Aorta (tissue), 5 donors: ENCODE measurements at places on chromosomes 6 and 20. TPM values are rescaled to one million over a fixed set of nuclear protein-coding genes. Genes with fewer than 3 reads are reported as not detected.

Gene MUC21
- not detected for total RNA-seq

Gene FOXS1
- 10.0 TPM for total RNA-seq

Gene FABP7
- not detected for total RNA-seq

Gene DZANK1
- total RNA-seq: 2.3 TPM

Gene VSX1
- total RNA-seq: not detected

Gene CFB
- total RNA-seq: 56.7 TPM

DNA sequence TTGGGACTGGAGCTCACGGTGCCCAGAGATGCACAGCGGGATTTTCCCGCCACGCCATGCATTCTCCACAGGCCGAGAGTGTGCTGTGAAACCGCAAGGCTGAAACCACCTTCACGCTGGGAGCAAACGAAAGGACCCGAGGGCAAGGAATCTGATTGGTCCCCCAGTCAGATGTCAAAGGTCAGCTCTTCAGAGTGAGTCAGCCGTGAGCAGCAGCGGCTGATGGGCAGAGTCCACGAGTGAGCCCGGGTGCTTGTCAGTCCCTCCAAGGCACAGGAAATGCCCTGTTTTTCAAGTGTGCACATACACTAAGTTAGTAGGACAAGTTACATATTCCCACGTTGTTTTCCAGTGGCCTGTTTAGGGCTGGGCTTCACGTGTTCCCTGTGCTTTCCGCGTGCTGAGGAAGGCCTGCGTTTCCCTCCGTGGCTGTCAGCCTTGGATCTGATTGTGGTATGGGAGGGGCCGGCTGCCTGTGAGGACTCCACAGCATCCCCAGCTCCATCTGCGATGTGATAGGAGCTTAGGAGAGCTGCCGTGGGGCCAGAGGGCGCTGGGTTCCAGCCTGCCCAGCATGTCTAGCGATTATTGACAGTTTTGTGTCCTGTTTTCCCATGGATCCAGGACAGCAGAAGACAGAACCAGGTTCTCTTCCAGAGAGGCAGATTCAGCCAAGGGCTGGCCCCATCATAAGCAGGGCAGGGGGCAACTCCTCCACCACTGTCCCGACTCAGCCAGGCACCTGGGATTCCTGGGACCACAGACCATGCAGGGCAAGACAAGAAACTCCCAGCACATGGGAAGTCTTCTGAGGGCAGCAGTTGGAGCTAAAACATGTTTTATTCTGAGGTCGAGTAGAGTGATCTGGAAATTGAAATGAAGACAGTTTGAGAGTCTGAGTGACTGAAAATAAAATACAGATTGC, 38.2 kb upstream of the FRMD1 start:
- no peak for DNase-seq
- no peaks in the 10 kb centered on the region for H3K36me3 ChIP-seq
- H3K4me1 ChIP-seq: no peaks in the 10 kb centered on the region
- H3K4me3 ChIP-seq: no peak overlapping the region
- no peak overlapping the region for H3K27ac ChIP-seq

DNA sequence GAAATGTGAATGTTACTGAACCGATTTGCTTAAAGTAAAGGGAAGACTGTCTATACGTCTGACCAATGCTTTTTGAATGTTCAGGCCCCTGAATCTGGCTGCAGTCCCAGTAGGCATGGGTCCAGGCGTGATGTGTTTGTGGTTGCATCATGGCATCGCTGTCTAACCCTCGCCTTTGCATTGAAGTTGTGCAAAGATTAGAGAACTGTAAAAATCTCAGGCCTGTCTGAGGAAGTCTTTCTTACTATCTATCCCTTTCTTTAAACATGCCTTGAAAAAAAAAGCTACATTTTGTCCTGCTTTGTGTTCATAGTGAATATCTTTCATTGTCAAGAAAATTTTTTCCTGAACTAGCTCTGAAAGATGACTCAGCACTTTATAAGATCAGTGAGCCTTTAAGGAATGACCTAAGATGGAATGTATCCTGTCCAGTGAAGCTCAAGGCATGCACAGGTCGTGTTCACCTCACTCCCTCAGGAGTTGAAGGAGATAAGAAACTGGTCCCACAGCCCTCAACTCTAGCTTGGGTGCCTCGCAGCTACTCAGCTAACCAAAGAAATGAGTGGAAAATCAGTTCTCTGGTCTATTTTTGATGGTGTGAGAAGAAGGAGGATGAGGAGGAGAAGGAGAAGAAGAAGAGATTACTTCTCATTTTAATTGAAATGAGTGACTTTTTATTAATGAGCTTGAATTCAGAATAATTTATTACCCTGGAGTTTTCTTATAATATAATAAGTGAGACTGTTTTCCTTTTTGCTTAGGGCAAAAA, 48.6 kb downstream of the TPD52L1 start:
- H3K4me3 ChIP-seq: no peak overlapping the region
- H3K27me3 ChIP-seq: peaks cover 2% of the 10 kb centered on the region
- no peak overlapping the region for H3K27ac ChIP-seq
- DNase-seq: peak; percentile 81

- H3K4me1 ChIP-seq: no peaks in the 10 kb centered on the region
- no peak overlapping the region for H3K27ac ChIP-seq
- no peak overlapping the region for H3K4me3 ChIP-seq
- DNase-seq: peak; percentile 57
- H3K36me3 ChIP-seq: no peaks in the 10 kb centered on the region
These were observed 5.9 kb upstream of the C20orf144 start for GRCh38 chr20:33656010-33656782.

GRCh38 chr6:136647363-136647852, 97.2 kb upstream of the MAP7 start:
- peak overlapping the region; percentile 92 for H3K27ac ChIP-seq
- H3K27me3 ChIP-seq: no peaks in the 10 kb centered on the region
- no peaks in the 10 kb centered on the region for H3K36me3 ChIP-seq
- no peak for DNase-seq

GRCh38 chr6:148596891-148597455, 149.9 kb upstream of the UST start:
- H3K27ac ChIP-seq: no peak overlapping the region
- no peak overlapping the region for H3K4me3 ChIP-seq
- H3K36me3 ChIP-seq: no peaks in the 10 kb centered on the region
- DNase-seq: no peak
- H3K4me1 ChIP-seq: no peaks in the 10 kb centered on the region
- no peaks in the 10 kb centered on the region for H3K27me3 ChIP-seq

DNA sequence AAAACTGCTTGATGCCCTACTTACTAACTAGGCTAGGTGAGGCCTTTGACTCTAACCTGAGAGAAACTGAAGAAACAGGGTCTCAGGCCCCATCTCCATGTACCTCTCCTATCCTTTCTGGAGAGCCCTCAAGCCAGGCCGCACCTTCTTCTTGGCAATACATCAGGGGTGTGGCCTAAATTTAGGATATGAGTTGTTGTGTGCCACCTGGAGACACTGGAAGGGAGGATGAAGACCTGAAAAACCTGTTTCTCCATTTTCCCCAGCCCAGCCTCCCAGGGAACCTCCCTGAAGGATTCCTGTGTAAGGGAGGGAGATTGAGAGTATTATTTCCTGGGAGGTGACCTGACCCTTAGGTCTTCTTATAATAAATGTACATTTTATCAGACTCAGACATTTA, 3.1 kb downstream of the LY6G6D start:
- no peaks in the 10 kb centered on the region for H3K36me3 ChIP-seq
- no peak overlapping the region for H3K27ac ChIP-seq
- H3K4me3 ChIP-seq: no peak overlapping the region
- no peak for DNase-seq
- H3K4me1 ChIP-seq: no peaks in the 10 kb centered on the region

- no peak overlapping the region for H3K4me3 ChIP-seq
- peak; percentile 90 for DNase-seq
- H3K27me3 ChIP-seq: no peaks in the 10 kb centered on the region
- peaks cover 4% of the 10 kb centered on the region for H3K36me3 ChIP-seq
- no peaks in the 10 kb centered on the region for H3K4me1 ChIP-seq
These were observed 61.2 kb downstream of the IGF2R start for GRCh38 chr6:160030103-160030502.

DNA sequence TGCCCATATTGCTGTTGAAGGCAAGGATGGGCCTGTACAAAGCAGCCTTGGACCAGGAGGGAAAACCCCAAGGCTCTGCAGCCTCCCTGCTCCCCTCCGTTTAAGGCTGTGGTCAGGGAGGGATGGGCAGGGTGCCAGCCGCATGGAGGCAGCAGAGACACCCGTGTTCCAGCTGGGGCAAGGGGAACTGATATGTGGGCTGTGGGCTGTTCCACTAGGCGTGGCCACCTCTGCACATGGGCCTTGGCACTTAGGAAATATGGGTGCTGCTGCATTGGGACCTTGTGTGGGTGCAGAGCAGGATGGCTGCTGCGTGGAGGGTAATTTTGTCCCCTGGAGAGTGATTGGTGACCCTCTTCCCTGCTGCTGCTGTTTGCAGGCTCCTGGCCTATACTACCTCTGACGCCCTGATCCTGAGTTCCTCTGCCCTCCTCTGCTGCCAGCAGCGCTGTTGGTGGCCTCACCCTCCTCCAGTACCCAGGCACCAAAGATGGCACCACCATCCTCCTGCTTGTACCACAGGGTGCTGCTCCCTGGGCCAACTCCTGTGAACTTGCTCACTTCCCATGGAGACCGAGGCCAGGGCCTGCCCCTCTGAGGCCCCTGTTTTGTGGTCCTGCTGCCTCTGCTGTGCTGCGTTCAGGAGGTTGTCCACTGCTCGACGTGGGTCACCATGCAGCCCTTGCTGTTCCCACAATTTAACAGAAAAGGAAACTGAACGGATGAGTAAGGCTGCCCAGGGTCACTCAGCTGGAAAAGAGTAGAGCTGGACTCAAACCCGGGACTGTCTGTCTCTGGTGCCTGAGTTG, 35.3 kb downstream of the PANK2 start:
- DNase-seq: no peak
- H3K36me3 ChIP-seq: peaks cover 2% of the 10 kb centered on the region
- H3K27ac ChIP-seq: no peak overlapping the region
- no peak overlapping the region for H3K4me3 ChIP-seq
- no peaks in the 10 kb centered on the region for H3K4me1 ChIP-seq
- no peaks in the 10 kb centered on the region for H3K27me3 ChIP-seq

DNA sequence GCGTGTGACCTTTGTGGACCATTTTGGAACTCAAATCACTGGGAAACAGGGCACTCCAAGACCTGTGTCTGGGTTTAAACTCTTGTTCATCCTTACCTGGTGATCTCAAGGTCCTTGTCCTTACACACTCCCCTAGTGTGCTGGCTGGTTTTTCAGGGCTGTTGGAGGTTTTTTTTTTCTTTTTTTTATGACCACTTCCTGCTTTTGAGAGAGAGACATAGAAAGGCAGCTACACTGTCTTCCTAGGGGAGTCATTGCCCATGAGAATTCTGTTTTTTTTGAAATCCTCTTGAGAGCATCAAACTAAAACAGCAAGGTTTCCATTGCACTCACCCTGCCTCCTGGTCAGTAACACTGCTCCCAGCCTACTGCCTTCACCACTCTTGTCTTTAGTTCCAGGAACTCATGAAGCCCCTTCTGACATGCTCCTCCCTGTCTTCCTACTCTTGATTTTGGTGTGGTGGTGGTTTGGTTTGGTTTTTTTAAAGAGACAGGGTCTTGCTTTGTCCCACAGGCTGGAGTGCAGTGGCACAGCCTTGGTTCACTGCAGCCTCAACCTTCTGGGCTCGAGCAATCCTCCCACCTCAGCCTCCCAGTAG, 28.6 kb downstream of the PRPH2 start:
- H3K4me3 ChIP-seq: no peak overlapping the region
- no peak overlapping the region for H3K27ac ChIP-seq
- no peaks in the 10 kb centered on the region for H3K27me3 ChIP-seq
- no peaks in the 10 kb centered on the region for H3K4me1 ChIP-seq
- H3K36me3 ChIP-seq: peaks cover 5% of the 10 kb centered on the region
- no peak for DNase-seq

DNA sequence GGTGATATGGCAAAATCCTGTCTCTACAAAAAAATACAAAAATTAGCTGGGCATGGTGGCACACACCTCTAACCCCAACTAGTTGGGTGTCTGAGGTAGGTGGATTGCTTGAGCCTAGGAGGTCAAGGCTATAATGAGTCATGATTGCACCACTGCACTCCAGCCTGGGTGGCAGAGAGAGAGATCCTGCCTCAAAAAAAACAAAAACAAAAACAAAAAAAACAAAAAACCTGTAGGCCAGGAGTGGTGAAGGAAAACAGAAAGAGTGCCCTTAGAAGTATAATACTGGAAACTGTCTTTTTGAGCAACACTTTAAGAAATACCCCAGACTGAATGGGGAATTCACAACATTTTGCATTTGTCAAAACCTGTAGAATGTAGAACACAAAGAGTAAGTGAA, 85.3 kb downstream of the JARID2 start:
- H3K27ac ChIP-seq: no peak overlapping the region
- no peaks in the 10 kb centered on the region for H3K36me3 ChIP-seq
- DNase-seq: no peak
- no peak overlapping the region for H3K4me3 ChIP-seq
- no peaks in the 10 kb centered on the region for H3K4me1 ChIP-seq
- no peaks in the 10 kb centered on the region for H3K27me3 ChIP-seq

GRCh38 chr6:30800871-30801270, 56.5 kb upstream of the IER3 start:
- peak overlapping the region; percentile 49 for H3K27ac ChIP-seq
- H3K4me1 ChIP-seq: no peaks in the 10 kb centered on the region
- peak; percentile 67 for DNase-seq
- H3K27me3 ChIP-seq: no peaks in the 10 kb centered on the region
- H3K4me3 ChIP-seq: no peak overlapping the region

DNA sequence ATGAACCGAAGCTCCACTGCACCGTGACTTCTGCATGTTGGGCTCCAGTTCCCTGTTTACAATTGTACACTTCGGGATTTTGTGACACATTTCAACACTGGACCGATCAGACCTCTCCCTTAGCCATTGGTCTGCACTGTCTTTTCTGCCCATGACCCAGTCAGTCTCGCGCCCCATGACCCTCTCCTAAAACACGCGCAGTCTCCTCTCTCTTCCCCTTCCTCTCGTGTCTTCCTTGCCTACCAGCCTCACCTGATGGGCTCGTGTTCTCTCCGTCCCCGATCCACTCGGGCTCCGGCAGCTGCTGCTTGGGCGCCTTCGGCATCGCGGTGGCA, 535 bp upstream of the ABCF1 start:
- H3K27me3 ChIP-seq: no peaks in the 10 kb centered on the region
- H3K27ac ChIP-seq: no peak overlapping the region
- no peaks in the 10 kb centered on the region for H3K4me1 ChIP-seq
- no peaks in the 10 kb centered on the region for H3K36me3 ChIP-seq

GRCh38 chr6:74892091-74892490, 313.8 kb downstream of the COL12A1 start:
- no peaks in the 10 kb centered on the region for H3K27me3 ChIP-seq
- H3K27ac ChIP-seq: no peak overlapping the region
- no peak for DNase-seq
- H3K36me3 ChIP-seq: no peaks in the 10 kb centered on the region
- H3K4me1 ChIP-seq: no peaks in the 10 kb centered on the region
